ENCODE measurements at places on chromosomes 11 and 22. TPM values are rescaled to one million over a fixed set of nuclear protein-coding genes. Genes with fewer than 3 reads are reported as not detected.

GRCh38 chr11:911031-911889, 650 bp upstream of the CHID1 start:
- DNase-seq, result no peak

- DNase-seq, result no peak
These were observed 17.9 kb downstream of the MYEOV start for GRCh38 chr11:69311767-69312385.

- peak; percentile 83 for DNase-seq
These were observed 46.0 kb upstream of the PARVA start for GRCh38 chr11:12331239-12331874.

- no peak for DNase-seq
These were observed 102.8 kb upstream of the NCAM1 start for GRCh38 chr11:112858289-112859023.

KDM4E gene
- total RNA-seq, result not detected

ZNF214 gene
- total RNA-seq, result 0.70 TPM

SPI1 gene
- total RNA-seq, result not detected

All from Caco-2 (cell line).